Activated CD8-positive, alpha-beta memory T cell treated with anti-CD3 and anti-CD28 coated beads, Interleukin-2, amount 10 ng/mL, durations not matched to agents 7 days and 5 days (primary cell): ENCODE measurements at places on chromosomes 12 and 14. TPM values are rescaled to one million over a fixed set of nuclear protein-coding genes. Genes with fewer than 3 reads are reported as not detected.

The CHGA gene
- not detected for total RNA-seq

The LRRC10 gene
- not detected for total RNA-seq

The ABCC9 gene
- total RNA-seq, result not detected

The RAD51AP1 gene
- total RNA-seq, result 54.4 TPM

The RERG gene
- not detected for total RNA-seq

The PROX2 gene
- 0.21 TPM for total RNA-seq

The CISTR gene
- not detected for total RNA-seq

The TMEM119 gene
- 0.16 TPM for total RNA-seq

The KCNJ8 gene
- total RNA-seq, result not detected

The SLC16A7 gene
- total RNA-seq, result 14.5 TPM

The CFAP54 gene
- 1.4 TPM for total RNA-seq

The ART4 gene
- not detected for total RNA-seq

The CCDC197 gene
- 0.14 TPM for total RNA-seq

The CCDC177 gene
- not detected for total RNA-seq

The TRAFD1 gene
- total RNA-seq, result 52.1 TPM

The TBC1D30 gene
- 0.26 TPM for total RNA-seq
